ENCODE measurements at places on chromosomes 7 and 10.

DNA sequence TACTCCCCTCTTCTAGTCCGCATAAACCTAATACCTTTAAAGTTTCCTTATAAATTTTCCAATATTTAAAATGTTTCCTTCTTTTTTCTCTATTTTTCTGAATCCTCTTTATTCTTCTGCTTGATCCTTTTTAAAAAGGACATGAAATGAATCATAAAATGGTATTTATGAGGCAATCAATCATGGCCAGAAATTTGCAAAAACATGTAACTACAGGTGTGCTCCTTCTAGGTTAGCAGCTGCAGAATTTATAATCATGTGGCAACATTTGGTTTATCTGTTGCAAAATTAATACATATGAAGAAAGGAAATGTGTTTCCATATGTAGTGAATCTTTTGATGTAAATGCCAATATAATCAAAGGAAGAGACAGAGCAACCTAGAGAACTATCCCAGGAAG lies 1008.5 kb downstream of the ANKRD7 start:
- DNase-seq: no peak

- DNase-seq: no peak
Measured at GRCh38 chr10:116737627-116738327, 4.6 kb downstream of the HSPA12A start.

DNA sequence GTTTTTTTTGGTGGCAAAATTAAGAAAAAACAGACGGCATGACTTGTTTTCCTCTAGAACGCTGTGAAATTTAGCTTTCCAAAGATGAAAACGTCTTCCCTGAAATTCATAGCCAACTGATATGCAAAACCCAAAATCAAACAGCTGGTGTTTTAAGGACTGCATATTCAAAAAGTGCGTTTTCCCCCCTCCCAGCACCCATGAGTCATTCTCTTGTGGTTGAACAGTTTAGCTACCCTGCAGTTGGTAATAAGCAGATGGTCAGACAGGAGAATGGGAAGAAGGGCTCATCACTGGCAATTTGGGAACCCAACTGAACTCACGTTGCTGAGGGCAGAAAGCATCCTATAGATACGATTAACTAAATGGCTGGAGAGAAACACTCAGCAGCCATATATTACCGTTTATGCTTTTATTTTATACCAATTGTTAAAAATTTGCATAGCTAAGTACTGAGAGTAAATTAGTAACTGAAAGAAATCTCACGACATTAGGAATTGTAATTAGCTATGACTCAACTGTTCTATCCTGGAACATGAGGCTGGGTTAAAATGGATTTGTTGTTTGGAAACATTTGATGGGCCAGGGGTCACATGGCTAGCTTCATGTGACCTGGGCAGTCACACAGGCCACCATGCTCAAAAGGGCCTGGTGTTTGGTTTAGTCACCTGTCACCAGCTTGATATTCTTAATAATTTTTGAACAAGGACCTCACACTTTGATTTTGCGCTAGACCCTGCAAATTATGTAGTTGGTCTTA lies 343.1 kb downstream of the PHTF2 start:
- DNase-seq: peak; percentile 7

DNA sequence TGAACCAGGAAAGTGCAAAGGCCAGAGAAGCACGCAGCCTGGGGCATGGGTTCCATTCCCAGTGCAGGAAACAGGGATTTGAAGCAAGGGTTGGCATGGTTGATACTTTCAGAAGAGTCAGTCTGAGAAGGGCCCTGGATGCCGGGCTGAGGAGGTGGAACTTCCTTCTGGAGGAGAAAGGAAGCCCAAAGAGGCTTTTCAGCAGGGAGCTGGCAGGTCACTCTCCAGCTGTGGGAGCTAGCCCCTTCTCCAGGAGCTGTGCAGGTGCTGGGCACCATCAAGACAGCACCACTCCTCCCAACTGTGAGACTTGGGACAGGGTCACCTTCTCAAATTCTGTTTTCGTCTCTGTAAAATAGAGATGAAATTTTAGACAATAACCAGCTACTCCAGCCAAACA lies 169.8 kb downstream of the ZNF248 start:
- no peak for DNase-seq

GRCh38 chr10:31261511-31262311 lies 57.3 kb upstream of the ZEB1 start:
- DNase-seq: no peak

DNA sequence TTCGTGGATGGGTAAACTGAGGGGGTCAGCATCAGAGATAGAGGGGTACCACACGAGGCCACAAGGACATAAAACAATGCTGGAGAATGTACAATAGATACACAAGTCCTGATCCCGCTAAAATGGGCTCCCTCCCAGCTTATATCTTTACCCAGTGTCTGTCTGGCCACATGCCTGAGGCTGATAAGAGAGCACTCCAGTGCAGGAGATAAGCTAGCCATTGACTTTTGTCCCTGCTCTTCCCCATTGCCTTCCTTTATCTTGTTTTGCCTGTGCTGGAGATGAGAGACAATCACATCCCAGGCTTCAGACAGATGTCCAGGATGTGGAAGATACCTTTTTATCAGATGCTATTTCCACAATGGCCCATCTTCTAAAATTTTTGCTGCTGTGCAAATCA lies 6.0 kb downstream of the GAD2 start:
- no peak for DNase-seq

Measured in Kasumi-1 (cell line).